NCI-H2029 (cell line): ENCODE measurements at places on chromosomes 4 and X.

DNA sequence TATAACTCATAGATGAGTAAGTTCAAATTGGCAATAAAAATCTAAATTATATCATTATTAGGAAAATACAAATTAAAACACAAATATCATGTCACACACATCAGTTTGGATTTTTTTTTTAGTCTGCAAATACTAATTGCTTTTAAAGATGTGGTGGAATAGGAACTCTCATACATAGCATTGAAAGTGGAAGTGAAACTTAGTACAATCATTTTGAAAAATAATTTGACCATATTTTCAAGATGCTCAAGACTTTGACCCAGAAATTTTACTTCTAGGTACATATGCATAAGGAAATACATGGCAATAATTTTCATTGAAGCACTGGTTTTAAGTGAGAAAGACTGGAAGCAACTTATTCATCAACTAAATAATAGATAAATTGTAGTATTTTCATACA is 147.5 kb upstream of the SMIM31 start:
- no peak for DNase-seq

DNA sequence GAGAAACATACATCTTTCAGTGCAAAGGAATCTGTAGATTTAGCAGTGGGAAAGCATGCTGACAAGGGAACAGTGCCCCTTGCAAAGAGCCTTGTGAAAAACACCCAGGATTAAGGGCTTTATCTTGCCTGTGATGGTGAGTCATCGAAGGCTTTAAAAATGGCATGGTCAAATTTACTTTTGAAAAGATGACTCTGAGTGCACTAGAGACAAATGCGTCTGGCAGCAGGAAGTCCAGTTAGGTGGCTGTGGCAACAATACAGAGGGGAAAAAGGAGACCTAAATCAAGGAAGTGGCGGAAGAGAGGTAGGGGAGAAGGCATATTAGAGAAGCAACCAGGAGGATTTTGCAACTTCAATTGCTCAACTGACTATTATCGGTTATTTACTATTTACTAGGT is 472.6 kb upstream of the CPEB2 start:
- DNase-seq: peak; percentile 1

DNA sequence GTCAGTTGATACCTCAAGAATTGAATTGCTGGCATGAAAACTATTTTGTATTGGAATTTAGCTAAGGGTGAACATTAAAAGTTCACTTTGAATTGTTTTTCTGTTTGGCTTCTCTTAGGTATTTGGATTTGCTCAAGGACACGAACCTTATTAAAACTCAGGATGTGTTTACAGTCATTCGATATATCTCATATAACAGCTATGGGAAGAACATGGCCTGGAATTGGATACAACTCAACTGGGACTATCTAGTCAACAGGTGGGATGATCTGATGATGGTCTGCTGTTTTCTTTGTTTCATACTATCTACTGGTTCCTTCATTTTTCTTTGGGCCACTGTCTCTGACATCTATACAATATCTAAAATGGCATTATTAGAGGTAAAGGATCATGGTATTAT is 69.7 kb downstream of the PITX2 start:
- DNase-seq: no peak

GRCh38 chrX:25600776-25601175 is 537.4 kb upstream of the MAGEB18 start:
- no peak for DNase-seq

DNA sequence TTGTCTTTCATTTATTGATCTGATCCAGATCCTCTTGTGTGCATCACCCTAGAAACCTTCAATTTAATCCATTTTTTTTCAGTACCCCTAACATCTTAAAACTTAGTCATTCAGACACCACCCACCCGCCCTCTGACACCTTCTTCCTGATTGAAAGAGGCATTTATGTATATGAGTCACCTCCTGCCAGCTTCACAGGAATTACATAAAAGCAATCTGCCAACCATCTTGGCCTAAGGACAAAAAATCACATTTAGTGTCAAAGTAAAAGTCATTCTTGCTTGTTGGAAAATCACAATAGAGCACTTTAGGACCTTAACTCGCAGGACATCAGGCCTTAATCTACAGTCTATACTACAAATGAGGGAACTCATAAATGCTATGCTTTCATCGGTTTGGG is 52.1 kb downstream of the NDST3 start:
- DNase-seq: no peak

GRCh38 chrX:82945332-82945731 is 562.8 kb upstream of the POU3F4 start:
- DNase-seq: no peak

- DNase-seq: no peak
These were observed 59.1 kb downstream of the CASP3 start for GRCh38 chr4:184590196-184590595.

DNA sequence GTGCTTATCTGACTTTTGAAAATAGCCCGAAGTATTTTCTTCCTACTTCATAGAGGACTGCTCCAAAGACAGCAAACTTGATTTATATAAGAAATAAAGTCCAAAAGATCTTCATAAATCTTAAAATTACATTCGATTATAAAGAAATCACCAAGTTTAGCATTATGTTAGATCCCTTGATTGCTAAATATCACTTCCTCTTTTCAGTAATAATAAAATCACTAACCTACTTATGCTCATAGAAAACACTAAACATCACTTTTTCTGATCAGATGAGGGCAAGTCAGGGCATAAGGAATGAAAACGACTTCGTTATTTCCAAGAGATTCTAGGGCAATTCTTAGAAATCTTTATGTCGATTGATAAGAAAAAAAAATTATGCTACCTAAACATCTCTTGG is 32.0 kb downstream of the DYNLT3 start:
- DNase-seq: no peak
